ENCODE measurements at places on chromosomes 5 and 9.
A peak's percentile ranks its signal among the peaks of the same experiment; 100 is the strongest.

DNA sequence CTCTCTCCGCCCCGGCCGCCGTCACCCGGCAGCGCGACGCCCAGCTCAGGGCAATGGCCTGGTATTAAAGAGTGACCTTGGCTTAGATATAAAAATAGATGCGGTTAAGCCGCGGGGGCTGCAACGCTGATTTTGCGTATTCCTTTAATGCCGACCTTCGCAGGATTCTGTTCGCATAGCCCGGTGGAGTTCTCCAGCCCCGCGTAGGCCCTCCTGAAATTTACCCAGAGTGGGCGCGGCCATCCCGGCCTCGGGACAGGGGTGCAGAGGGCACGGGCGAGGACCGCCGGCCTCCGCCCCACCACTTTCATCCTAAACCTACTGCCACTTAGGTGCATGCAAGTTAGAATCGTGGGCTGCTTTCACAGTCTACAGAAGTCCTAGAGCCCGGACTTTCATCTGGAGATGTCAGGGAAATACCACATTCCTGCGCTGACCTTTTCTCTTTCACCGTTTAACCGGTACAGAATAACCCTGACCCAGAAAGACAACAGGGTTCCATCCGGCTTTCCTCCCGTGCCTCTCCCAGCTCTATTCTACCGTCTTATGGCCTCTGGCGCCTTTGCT is 492 bp upstream of the FAM169A start:
- DNase-seq: no peak

GRCh38 chr5:38347040-38347763 is 88.8 kb downstream of the EGFLAM start:
- DNase-seq: no peak

DNA sequence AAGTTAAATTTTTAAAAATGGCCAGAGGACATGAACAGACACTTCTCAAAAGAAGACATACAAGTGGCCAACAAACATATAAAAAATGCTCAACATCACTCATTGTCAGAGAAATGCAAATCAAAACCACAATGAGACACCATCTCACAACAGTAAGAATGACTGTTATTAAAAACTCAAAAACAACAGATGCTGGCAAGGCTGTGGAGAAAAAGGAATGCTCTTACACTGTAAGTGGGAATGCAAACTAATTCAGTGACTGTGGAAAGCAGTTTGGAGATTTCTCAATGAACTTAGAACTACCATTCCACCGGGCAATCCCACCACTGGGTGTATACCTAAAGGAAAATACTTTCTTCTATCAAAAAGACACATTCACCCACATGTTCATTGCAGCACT is 168.5 kb upstream of the PIK3R1 start:
- DNase-seq: no peak

DNA sequence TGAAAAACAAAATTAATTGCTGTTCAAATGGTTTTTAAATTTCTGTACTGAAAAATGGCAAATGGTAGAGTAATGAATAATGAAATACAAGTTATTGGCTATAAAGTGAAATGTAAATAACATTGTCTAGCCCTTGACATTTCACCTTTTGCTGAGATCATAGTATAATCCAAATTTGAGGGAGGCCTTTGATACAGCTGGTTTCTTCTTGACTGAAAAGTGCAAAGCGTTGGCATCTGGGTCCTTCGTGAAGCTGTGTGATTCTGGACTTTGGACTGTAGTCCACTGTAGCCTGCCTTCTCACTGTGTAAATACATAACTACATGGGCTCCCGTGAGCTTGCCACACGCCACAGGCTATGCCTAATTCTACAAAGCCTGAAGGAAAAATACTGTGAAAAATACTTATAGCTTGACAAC is 52.3 kb downstream of the ARHGEF28 start:
- DNase-seq: no peak

GRCh38 chr5:158805195-158805594 is 294.5 kb downstream of the EBF1 start:
- no peak for DNase-seq

DNA sequence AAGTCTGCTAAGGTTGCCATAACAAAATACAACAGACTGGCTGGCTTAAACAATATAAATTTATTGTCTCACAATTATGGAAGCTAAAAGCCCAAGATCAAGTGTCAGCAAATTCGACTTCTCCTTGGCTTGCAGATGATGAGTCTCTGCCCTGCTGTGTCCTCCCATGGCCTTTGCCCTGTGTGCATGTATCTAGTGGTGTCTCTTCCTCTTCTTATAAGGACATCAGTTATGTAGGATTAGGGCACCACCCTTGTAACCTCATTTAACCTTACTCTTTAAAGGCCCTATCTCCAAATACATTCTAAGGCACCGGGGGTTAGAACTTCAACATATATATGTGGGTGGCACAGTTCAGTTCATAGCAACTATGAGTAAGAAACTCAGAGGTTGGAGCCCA is 157.9 kb upstream of the RASA1 start:
- no peak for DNase-seq

DNA sequence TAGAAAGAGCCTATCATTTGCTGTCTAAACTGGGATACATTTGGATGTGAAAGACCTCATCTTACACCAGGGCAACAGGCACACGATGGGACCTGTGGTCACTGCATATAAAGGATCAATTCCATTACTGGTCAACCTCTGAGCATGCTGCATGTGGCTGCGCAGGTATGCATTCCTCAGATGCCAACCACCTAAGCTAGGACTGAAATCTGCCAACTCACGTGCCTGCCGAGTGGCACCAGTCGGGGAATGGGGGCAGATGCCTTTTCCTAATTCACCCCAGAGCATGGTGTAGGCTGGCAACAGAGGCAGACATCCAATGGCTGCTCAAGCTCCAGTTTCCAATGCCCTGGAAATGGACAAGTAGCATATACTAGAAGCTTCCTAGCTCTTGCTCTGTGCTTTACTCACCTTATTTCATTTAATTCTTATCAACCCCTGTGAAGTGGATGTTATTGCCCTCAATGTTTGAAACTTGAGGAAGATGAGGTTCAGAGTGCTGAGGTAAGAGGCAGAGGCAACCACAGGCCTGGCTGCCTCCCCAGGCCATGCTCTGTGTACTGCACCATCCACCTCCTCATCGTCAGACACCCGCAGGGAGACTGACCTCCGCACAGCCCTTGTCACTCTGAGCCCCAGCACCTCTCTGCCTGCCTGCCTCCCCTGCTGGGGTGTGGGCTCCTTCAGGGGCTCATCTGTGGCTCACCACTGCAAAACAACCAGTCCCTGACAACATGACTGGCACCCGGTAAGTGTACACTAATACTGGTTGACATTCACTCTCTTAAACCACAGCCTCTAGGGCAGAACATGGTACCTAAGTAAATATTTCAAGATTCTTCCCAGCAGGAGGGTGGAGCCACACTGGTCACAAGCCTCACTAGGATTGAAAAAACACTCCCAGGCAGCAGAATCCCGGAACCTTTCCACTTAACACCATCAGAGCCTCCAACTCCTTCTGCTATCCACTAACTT is 228.5 kb downstream of the CRB2 start:
- DNase-seq: peak; percentile 60

- DNase-seq: no peak
Measured at GRCh38 chr5:107544967-107545366, 125.8 kb downstream of the EFNA5 start.

GRCh38 chr9:118736406-118736805 is 632.8 kb downstream of the BRINP1 start:
- no peak for DNase-seq

GRCh38 chr9:126411225-126411947 is 84.8 kb downstream of the MVB12B start:
- DNase-seq: no peak

DNA sequence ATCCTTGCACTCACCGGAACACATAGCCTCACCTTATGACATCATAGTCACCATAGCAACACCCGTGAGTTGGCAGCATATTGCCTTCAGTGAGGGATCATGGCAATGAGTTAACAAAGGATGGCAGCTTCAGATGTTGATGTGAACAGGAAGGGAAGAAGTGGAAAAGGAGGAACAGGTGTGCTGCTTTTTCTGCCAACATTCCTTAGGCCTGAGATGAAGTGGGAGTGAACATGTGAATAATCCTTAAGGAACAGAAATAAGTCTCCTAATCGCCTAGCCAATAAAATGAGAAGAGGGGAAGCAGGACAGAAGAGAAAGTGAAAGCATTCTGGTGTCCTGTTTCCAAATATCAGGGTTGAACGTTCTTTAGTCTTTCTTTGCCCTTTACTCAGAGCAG is 360.0 kb downstream of the BRINP1 start:
- DNase-seq: peak; percentile 79

DNA sequence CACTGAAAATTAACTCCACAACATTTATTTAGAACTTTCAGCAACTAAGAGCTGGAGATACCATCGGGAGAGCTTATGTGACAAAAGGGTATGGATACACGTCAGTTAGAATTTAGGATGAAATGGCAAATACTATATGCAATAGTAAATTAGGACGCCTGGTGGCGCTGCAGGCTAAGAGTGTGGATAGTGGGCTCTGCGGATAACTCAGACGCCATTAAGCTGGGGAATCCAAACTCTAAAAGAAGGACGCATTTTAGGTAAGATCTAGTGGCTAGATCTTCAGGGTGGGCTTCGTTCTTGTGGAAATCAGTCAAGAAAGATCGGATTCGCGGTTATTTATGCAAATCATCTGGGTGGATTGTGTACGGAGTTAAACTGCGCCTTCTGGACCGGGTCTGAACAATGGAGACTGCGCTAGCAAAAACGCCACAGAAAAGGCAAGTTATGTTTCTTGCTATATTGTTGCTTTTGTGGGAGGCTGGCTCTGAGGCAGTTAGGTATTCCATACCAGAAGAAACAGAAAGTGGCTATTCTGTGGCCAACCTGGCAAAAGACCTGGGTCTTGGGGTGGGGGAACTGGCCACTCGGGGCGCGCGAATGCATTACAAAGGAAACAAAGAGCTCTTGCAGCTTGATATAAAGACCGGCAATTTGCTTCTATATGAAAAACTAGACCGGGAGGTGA is at the start of gene PCDHB5:
TSS of gene PCDHB5 (plus strand) at position 177 of the 688 bp plus-strand sequence. CDS start at position 406, 229 bp downstream.
- no peak for DNase-seq

GRCh38 chr9:16064771-16065170 is 511.9 kb downstream of the CCDC171 start:
- DNase-seq: no peak

GRCh38 chr5:5534333-5534732 is 111.9 kb downstream of the ICE1 start:
- no peak for DNase-seq

GRCh38 chr9:34370970-34371880 is 5.5 kb downstream of the MYORG start:
- DNase-seq: no peak

DNA sequence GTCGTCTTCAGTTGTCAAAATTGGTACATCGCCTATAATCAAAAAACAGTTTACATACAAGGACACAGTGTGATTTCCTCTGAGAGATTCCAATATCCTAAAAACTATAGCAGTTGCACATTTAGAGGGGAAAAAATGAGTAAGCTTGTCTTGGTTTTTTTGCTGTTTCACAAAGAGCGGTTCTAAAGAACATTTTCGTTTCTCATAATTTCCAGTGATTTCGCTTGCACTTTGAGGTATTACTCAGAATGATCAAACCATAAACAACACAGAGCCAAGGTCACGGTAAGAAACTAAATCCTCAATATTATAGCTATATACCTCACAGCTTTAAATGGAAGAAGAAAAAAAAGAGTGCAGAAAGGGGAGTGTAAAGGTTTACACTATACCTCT is 861 bp downstream of the MTX3 start:
- no peak for DNase-seq

DNA sequence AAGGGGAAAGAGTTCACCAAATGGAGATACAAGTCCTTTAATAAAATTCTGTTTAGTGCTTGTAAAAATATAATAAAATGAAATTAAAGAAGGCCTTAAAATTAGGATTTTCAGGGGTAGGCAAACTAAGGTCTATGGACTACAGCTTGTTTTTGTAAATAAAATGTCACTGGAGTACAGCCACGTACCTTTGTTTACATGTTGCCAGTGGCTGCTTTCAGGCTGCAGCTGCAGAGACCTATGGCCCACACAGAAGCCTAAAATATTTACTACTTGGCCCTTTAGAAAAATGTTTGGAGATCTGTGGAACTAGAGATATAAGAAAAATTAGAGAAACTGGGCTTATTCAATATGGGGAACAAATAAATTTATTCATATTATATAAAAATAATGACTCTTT is 122.8 kb downstream of the RPS23 start:
- DNase-seq: no peak

DNA sequence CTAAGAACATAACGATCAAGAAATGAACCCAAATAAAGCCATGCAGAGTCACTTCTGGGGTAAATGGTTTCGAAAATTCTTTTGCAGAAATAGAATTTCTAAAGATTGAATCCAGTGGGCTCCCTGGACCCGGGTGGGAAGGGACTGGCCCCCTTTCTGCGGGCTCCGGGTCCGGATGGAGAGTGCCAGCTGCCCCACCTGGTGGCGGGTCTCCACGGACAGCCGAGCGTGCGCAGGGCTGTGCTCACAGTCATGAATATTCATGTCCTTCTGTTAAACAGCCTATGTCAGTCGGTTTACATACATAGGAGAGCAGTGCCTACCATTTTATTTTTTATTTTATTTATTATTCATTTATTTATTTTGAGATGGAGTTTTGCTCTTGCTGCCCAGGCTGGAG is 4.7 kb upstream of the PPP1R26 start:
- no peak for DNase-seq

GRCh38 chr9:92655896-92656536 is 13.9 kb downstream of the IPPK start:
- no peak for DNase-seq

DNA sequence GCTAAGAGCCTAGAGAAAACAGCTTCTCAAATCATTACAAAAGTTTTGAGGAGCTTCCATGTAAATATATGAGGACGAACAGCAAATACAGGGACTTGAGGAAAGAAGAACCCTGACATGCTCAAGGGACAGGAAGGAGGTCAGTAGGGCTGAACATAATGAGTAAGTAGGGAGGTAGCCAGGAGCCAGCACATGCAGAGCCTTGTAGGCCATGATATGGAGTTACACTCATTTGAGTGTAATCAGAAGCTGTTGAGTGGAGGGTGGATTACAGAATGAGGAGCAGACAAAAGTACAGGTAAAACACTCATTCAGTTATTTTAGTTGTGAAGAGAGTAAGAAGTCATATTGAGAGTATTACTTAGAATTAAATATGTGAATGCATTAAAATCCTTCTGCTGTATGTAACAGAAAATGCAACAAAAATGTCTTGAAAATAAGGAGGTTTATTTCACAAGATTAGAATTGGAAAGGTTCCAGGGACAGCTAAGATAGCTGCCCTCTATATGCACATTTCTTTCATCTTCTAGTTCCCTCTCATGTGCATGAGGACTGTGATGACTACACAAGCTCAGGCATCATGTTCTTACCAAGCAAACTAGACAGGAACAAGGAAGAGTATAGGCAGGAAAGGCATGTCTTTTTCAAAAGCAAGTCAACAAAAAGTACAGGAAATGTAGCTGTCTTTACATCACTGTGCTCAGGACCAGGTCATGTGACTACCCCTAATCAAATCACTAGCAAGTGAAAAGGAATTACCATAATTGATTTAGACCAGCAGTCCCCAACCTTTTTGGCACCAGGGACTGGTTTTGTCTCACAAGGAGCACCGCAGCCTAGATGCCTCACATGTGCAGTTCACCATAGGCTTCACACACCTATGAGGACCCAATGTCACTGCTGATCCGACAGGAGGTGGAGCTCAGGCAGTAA is 87.2 kb downstream of the TMEM232 start:
- DNase-seq: no peak

All from DMS153 (cell line).